ENCODE measurements at places on chromosomes 2 and 18.

DNA sequence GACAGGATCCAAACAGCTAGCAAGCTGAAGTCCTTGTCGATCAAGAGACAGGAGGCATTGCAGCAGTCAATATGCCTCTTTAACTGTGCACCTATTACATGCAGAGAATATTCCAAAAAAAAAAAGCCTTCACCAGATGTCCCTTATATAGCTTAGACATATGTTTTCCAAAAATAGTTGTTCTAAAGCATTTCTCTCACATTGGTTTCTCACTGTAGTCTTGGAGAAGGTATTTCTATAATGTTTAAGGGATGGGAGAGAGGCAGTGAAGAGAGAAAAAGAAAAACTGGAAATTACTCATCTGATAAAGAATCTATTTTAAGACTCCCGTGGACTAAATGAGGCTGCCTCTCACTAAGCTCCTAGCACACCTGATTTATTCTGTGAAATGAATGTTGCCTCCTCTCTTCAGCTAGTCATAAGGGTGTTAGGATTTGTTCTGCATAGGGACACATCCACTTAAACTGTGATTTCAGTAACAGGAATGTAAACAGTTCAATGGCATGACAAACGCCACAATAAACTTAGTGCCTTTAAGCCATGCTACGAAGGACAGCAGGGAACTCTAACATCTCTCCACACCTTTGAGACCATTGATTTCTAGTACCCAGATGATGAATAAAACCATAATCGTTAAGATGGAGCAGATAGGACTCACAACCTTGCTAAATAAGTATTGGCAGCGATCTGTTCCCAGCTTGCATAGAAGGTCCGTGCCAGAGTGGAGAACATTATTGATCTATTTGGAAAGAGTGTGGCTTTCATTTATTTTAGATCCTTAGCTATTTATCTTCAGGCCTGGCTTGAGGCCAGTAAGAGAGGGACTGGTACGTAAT is 98.6 kb upstream of the NCK2 start:
- DNase-seq, result no peak

- no peak for DNase-seq
Measured at GRCh38 chr2:64462940-64463700, 9.2 kb downstream of the LGALSL start.

GRCh38 chr2:60440079-60440766 is 113.2 kb downstream of the BCL11A start:
- DNase-seq, result no peak

DNA sequence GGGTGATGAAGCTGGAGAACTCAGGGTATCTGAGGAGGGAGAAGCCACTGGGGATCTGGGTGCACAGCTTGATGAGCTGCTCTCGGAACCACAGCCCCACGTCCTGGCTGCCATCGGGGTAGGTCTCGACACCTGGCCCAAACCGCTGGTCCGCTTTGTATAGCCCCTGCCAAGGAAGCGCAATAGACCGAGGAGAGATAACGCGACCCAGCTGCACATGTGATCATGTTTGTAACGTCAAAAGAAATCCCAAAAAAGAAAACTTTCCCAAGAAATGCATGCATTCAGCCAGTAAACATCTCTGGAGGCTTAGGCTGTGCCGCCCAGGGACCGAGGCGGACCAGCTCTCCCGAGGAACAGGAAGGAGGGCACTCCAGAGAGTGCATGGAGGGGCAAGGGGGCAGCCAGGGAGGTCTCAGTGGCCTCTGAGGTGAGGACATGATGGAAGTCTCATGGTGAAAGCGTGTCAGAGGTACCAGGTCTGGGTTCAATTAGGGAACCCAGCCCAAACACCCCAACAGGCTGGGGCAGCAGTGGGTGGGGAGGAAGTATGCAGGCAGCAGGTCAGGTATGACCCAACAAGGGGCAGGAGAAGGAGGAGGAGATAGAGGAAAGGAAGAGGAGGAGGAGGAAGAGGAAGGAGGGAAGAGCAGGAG is 28.3 kb downstream of the ANKMY1 start:
- DNase-seq, result no peak

- DNase-seq, result peak; percentile 73
Measured at GRCh38 chr2:200765139-200765951, 46.4 kb upstream of the BZW1 start.

- no peak for DNase-seq
Measured at GRCh38 chr18:68842951-68843350, 45.1 kb downstream of the CCDC102B start.

DNA sequence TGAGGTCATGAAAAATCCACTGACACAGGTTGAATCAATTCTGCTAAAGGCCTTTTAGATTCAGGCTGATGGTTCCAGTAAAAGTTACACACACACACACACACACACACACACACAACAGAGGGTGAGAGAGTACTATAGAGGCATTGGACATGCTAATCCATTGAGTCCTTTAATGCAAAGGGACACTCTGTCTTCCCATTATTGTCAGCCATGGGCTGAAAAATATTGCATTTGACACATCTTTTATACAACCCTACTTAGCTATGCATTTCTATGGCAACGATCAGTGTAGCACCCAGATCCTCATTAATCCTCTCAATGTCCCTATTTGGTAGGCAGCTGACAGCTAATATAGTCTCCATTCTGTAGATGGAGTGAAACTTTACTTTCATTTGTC is 440.8 kb upstream of the RGPD4 start:
- no peak for DNase-seq

DNA sequence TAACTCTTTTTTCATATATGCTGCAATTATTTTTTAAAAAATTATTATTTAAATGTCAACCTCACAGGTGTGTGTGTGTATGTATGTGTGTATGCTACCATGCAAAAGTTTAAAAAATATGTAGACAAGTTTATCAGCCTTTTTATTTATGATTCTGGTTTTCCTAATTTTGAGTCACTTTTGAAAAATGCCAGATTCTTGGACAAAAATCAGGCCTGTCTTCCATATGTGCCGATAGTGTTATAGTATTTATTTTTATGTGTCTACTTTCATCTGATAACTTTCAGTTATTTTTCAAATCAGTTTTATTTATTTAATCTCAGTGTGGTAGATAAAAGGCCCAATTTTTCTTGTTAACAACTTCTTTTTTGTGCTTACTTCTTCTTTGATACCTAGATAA is 176.2 kb downstream of the RDH14 start:
- no peak for DNase-seq

DNA sequence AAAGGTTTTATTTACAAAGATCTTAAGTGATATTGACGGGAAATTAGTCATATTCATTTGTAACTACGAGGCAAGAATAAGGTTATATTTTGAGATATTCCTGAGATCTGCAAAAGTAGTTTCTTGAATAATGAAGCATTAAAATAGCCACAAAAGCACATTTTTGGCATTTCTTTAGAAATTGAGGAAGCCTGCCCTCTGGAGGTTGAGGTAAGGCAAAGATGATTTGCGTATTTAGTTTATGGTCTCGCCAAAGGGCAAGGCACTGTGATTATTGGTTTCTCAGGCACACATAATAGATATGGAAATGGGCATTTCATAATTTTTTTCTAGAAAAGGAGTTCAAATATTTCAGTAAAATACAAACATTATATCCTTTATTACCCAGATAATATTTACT is 143.7 kb upstream of the RPRM start:
- no peak for DNase-seq

DNA sequence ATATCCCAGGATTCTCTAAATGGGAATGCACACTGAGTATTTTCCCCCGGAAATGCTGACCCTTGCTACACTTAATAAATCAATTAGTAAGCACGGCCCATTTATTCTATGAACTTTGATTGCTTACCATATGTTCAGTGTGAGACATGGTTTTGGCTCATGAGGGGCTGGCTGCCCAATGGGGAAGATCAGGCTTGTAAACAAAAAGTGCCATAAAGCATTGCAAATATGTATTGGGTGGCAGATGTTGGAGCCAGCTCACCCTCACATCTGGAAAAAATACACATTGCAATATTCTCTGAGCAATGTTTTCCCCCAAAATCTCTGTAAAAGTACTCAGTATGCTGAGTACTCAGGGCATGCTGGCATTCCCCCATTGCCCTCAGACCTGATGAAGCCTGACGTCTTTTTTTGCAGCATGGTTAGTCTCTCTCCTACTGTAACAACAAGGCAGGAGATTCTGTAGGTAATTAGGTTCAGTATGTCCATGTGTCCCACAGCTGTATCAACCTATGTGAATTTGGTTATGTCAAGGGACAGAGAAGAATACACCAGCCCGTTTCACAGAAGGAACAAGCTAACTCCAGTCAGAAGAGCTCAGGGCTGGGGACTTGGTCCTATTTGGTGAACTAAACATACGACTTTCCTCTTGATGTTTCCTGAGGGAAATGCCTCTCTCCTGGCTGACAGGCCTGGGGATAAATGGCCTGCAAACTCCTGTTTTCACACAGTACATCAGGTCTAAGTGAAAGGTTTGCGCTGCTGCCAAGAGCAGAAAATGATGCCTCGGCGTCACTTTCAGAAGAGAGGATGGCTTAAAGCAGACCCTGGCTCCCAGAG is 202.4 kb downstream of the INSIG2 start:
- no peak for DNase-seq
